ENCODE measurements at places on chromosomes 1 and 21. TPM values are rescaled to one million over a fixed set of nuclear protein-coding genes. Genes with fewer than 3 reads are reported as not detected.

- no peaks in the 10 kb centered on the region for H3K36me3 ChIP-seq
- no peak overlapping the region for H3K27ac ChIP-seq
- no peak for DNase-seq
- no peaks in the 10 kb centered on the region for H3K27me3 ChIP-seq
- H3K4me1 ChIP-seq, result no peaks in the 10 kb centered on the region
These were observed 53.8 kb upstream of the MROH9 start for GRCh38 chr1:170881268-170882265.

- peaks cover 9% of the 10 kb centered on the region for H3K4me1 ChIP-seq
- H3K36me3 ChIP-seq, result no peaks in the 10 kb centered on the region
- DNase-seq, result no peak
- no peak overlapping the region for H3K4me3 ChIP-seq
- no peaks in the 10 kb centered on the region for H3K27me3 ChIP-seq
- no peak overlapping the region for H3K27ac ChIP-seq
These were observed 70.7 kb upstream of the MUTYH start for GRCh38 chr1:45410850-45411509.

RPF1 gene
- 68.2 TPM for total RNA-seq

DNA sequence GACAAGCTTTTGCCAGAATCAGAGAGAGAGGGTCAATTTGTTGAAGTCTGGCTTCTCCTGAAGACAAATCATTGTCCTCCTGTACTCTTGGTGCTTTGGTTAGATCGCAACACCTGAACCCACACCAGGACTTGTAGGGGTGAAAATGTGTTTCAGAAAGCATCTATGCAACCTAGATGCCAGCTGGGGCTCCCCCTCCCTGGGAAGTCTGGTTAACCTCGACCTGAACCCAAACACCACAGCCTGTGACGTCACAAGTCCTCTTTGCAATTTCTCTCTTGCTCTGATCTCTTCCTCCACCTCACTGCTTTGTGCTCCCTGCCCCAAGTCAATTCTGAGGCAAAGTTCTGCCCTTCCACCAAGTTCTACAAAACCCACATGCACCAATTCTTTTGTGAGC lies 42.8 kb upstream of the USP24 start:
- H3K36me3 ChIP-seq, result no peaks in the 10 kb centered on the region
- H3K4me1 ChIP-seq, result peaks cover 22% of the 10 kb centered on the region
- H3K27ac ChIP-seq, result no peak overlapping the region
- DNase-seq, result peak; percentile 55
- no peaks in the 10 kb centered on the region for H3K27me3 ChIP-seq

DNA sequence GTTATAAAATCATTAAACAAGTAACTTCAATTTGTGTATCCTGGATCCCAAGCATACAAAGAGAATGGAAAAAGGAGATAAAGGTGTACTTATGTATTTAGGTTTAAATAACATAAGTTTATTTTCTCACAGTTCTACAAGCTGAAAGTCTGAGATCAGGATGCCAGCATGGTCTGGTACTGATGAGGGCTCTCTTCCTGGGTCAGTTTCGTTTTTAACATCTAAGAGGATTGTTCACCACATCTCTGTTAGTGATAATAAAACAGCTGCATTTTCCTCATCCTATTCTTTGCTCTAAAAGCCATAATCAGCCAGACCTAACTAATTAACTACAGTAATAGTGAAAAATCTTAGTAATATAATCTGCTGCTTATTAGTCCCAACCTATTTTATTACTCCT lies 5.2 kb downstream of the EGLN1 start:
- peaks cover 61% of the 10 kb centered on the region for H3K4me1 ChIP-seq
- no peaks in the 10 kb centered on the region for H3K27me3 ChIP-seq

SPRR4 gene
- total RNA-seq, result not detected

GRCh38 chr21:20511216-20511880 lies 486.9 kb upstream of the NCAM2 start:
- DNase-seq, result no peak
- no peak overlapping the region for H3K4me3 ChIP-seq
- H3K36me3 ChIP-seq, result no peaks in the 10 kb centered on the region
- no peaks in the 10 kb centered on the region for H3K4me1 ChIP-seq
- no peaks in the 10 kb centered on the region for H3K27me3 ChIP-seq

MEAF6 gene
- total RNA-seq, result 108 TPM

KIF26B gene
- total RNA-seq, result 0.25 TPM

GRCh38 chr1:114319418-114319817 lies 165.7 kb upstream of the SYT6 start:
- no peak overlapping the region for H3K4me3 ChIP-seq
- no peak overlapping the region for H3K27ac ChIP-seq
- H3K27me3 ChIP-seq, result no peaks in the 10 kb centered on the region
- DNase-seq, result no peak

NBPF6 gene
- not detected for total RNA-seq

DNA sequence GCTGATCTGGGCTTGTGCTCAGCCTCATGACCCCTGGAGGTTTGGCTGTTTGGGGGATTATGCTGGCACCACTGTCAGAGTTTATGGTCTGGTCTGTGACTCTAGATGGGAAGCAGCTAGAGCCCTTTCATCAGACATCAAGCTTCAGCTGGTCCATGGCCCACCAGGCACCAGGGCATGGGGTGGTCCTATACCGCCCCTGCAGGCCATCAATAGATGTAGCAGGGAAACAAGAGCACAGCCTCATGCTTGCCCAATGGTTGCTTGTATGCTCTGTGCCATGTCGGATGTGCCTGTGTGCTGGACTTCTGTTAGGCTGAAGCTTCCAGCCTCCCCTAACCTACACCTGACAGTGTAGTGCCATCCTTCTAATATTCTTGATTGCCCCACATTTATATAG lies 71.1 kb upstream of the CD34 start:
- H3K4me1 ChIP-seq, result no peaks in the 10 kb centered on the region
- H3K4me3 ChIP-seq, result no peak overlapping the region
- DNase-seq, result no peak
- H3K36me3 ChIP-seq, result no peaks in the 10 kb centered on the region

GSTM1 gene
- total RNA-seq, result 37.2 TPM

DNA sequence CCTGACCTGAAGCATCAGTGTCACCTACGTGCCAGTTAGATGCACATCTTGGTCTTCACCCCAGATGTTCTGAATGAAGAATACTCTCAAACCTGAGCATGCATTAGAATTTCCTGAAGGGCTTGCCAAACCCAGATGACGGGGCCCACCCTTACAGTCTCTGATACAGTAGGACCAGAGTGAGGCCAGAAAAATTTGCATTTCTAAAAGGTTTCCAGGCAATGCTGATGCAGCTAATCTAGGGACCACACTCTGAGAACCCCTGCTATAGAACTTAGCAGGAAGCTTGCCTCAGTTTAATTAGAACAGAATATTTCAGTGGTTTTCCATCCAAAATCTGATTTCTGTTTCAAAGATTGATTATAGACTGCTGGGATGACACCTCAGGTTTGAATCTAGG lies 9.9 kb upstream of the CTBS start:
- no peak overlapping the region for H3K4me3 ChIP-seq
- H3K4me1 ChIP-seq, result no peaks in the 10 kb centered on the region
- no peak for DNase-seq

ZNF687 gene
- 39.9 TPM for total RNA-seq

DNA sequence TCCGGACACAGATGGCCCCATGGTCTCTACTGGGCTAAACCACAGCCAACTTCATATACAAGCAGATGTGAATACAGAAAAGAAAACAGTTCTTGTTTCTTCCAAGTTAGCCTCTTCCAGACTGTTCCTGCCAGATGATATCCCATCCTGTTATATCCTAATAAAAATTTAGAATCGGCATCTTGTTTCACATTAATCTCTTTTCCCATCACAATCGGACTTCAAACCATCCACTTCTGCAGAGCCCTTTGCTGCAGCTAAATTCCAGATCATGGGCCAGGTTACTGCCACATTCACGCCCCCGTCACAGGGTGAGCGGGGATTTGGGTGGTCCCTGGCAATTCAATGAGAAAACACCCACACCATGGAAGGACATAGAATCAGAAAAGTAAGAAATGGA lies 57.2 kb downstream of the NPHP4 start:
- no peak overlapping the region for H3K4me3 ChIP-seq
- no peaks in the 10 kb centered on the region for H3K27me3 ChIP-seq
- H3K36me3 ChIP-seq, result no peaks in the 10 kb centered on the region
- H3K4me1 ChIP-seq, result no peaks in the 10 kb centered on the region
- no peak for DNase-seq

SAMD11 gene
- total RNA-seq, result 0.17 TPM

RGS16 gene
- 73.3 TPM for total RNA-seq

MYOG gene
- total RNA-seq, result not detected

DNA sequence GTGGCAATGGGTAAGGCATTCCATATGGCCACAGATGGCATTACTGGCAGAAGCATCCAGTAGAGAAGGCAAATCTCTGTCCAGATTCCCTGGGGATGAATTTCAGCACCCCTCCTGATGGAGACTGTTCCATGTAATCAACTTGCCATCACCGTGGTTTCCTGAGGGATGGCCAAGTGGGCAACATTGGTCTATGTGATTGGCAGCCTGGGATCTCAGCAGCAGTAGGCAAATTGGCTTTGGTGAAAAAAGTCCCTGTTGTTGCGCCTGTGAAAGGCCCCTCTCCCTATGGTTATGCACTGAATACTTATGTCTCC lies 19.3 kb downstream of the DMRTB1 start:
- no peaks in the 10 kb centered on the region for H3K36me3 ChIP-seq
- no peak overlapping the region for H3K4me3 ChIP-seq
- no peaks in the 10 kb centered on the region for H3K4me1 ChIP-seq
- no peak overlapping the region for H3K27ac ChIP-seq

- DNase-seq, result peak; percentile 86
- H3K4me1 ChIP-seq, result peaks cover 37% of the 10 kb centered on the region
- H3K27me3 ChIP-seq, result no peaks in the 10 kb centered on the region
- peaks cover 8% of the 10 kb centered on the region for H3K36me3 ChIP-seq
- H3K4me3 ChIP-seq, result peak overlapping the region; percentile 64
These were observed 15.9 kb downstream of the TMEM63A start for GRCh38 chr1:225866061-225866837.

S100A1 gene
- total RNA-seq, result not detected

CXADR gene
- 0.23 TPM for total RNA-seq

CCDC17 gene
- 5.9 TPM for total RNA-seq

DNA sequence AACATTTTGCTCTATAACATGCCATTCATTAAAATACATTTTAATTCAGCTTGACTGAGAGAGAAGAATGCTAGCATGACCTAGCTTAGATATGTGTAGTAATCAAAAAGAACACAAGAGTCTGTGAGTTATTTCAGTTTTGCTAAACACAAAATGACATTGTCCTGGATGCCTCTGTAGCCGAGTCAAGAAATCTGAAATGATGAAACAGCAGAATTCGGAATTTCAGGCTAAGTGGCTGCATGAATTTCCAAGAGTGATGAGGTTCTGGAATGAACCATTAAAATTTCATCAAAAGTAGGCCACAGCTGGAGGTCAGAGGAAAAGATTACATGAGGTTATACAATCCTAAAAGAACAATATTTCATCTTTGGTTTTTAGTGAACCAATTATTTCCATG lies 79.1 kb upstream of the CXADR start:
- no peak for DNase-seq
- peaks cover 21% of the 10 kb centered on the region for H3K27me3 ChIP-seq
- no peak overlapping the region for H3K4me3 ChIP-seq
- no peaks in the 10 kb centered on the region for H3K36me3 ChIP-seq
- no peaks in the 10 kb centered on the region for H3K4me1 ChIP-seq
- no peak overlapping the region for H3K27ac ChIP-seq

DNA sequence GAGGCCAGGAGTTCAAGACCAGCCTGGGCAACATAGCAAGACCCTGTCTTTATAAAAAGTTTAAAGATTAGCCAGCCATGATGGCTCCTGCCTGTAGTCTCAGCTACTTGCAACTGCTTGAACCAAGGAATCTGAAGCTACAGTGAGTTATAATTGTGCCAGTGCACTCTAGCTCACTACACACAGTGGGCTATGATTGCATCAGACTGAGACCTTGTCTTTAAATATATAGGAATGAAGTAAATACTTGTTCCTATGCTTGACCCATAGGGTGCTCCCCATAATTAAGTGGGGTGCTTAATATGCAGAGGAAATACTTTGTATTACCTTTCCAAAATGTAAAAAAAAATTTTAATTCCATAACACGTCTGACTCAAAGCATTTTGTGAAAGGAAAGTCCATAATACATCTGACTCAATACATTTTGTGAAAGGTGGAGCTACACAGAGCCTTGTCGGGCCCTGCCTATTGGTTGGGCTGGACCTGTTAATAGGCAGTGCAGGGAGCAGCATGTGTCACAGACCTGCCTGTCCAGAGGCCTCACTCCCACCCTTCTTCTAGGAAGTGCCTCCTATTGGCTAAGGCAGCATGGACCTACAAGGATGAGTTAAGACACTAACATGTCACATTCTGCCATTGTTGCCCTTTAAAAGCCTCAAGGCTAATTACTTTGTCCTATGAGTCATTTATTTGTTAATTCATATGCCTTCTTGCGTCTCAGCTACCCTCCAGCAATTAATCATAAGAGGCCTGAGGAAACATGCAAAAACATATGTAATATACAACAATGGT lies 33.6 kb downstream of the CD58 start:
- no peak for DNase-seq
- no peaks in the 10 kb centered on the region for H3K27me3 ChIP-seq
- H3K27ac ChIP-seq, result no peak overlapping the region
- H3K4me1 ChIP-seq, result peaks cover 62% of the 10 kb centered on the region
- peaks cover 34% of the 10 kb centered on the region for H3K36me3 ChIP-seq

- peaks cover 5% of the 10 kb centered on the region for H3K4me1 ChIP-seq
- H3K4me3 ChIP-seq, result no peak overlapping the region
- no peak overlapping the region for H3K27ac ChIP-seq
These were observed 13.0 kb downstream of the PHGDH start for GRCh38 chr1:119724611-119725218.

DNA sequence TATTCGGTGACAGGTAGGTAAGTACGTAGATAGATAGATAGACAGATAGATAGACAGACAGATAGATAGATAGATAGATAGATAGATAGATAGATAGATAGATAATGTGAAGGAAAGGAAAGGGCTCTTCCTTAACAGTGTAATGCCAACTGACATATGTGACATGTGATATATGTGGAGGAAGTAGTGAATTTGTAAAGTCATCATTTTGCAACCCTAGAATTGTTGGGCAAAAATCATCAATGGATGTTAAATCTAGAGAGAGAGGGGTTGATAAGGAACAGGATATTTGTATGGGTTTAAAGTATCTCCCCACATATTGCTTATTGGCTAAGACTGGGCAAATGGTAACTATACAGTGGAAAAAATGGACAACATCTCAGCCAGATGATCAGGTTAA lies 166.6 kb downstream of the ROR1 start:
- no peaks in the 10 kb centered on the region for H3K4me1 ChIP-seq
- no peak overlapping the region for H3K4me3 ChIP-seq
- DNase-seq, result no peak
- H3K36me3 ChIP-seq, result no peaks in the 10 kb centered on the region
- no peak overlapping the region for H3K27ac ChIP-seq

GRCh38 chr1:232944347-232944746 lies 6.1 kb upstream of the NTPCR start:
- no peaks in the 10 kb centered on the region for H3K27me3 ChIP-seq
- peaks cover 22% of the 10 kb centered on the region for H3K4me1 ChIP-seq
- peak overlapping the region; percentile 4 for H3K4me3 ChIP-seq
- no peak for DNase-seq
- H3K36me3 ChIP-seq, result no peaks in the 10 kb centered on the region

SIK1 gene
- total RNA-seq, result 6.7 TPM

- no peaks in the 10 kb centered on the region for H3K27me3 ChIP-seq
- no peak overlapping the region for H3K4me3 ChIP-seq
- H3K27ac ChIP-seq, result no peak overlapping the region
- DNase-seq, result no peak
These were observed 1013.8 kb downstream of the PLA2G4A start for GRCh38 chr1:187842406-187843165.
